ENCODE measurements at places on chromosomes 11 and 22.

GRCh38 chr22:38257181-38257580 lies 15.6 kb downstream of the TMEM184B start:
- DNase-seq: no peak

DNA sequence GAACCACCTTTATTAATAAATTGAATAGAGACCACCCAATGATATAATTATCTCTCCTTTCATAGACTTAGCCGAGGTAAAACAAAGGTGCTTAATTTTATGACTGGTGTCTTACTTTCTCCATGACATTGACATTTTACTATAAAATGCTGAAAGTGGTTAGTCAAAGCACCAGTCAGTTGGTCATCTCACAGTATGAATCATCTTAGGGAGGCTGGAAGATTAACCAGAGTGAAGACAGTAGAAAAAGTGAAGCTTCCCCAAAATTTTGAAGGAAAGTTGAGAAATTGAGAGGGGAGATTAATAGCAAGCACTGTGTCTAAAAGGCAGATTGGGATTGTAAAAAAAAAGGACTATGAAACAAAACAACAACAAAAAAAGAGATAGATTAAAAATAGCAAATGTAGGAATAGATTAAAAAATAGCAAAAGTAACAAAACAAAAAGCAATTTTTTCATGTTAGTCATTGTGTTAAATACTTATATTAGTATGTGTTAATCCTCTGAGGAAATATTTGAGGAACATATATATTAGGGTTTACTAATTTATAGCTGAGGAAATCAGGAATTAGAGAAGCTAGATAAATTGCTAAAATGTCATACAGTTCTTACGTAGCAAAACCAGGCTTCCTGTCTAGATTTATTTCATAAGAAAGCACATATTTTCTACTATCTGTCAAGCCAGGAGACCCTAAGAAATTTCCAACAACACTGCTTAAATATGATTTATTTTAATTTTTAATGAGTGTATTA lies 557.3 kb upstream of the ANO5 start:
- DNase-seq: no peak

- DNase-seq: no peak
Measured at GRCh38 chr11:46766656-46767055, 47.6 kb downstream of the F2 start.

DNA sequence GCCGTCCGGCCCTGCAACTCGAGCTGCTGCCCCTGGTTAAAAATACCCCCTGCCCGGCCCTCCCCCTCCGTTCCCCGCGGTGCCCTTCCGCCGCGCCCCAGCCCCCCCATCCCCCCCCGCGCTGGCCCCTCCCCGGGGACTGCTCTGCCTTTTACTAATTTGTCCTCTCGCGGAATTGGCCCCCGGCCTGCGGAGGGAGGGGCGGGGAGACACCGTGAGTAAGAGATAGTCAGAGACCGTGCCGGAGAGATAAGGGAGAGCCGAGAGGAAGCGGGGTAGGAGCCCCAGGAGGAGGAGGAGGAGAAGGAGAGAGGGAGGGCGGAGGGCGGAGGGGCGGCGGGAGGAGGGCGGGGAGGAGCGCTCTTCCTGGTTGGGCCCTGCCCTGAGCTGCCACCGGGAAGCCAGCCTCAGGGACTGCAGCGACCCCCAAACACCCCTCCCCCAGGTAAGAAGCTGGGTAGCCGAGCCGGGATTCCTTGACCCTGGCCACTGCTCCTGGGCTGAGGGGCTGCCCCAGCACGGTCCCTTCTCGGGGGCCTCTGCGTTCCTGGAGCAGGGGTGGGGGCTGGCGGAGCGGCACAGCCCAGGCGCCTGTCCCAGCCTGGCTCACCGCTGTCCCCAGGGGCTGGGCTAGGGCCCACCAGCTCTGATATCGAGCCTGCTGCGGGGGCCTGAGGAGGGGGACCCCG lies at the start of gene CAPN1:
CAPN1 (plus strand) TSS at position 360 of the 689 bp plus-strand sequence. CDS start 774 bp downstream, outside the sequence.
- peak; percentile 70 for DNase-seq

DNA sequence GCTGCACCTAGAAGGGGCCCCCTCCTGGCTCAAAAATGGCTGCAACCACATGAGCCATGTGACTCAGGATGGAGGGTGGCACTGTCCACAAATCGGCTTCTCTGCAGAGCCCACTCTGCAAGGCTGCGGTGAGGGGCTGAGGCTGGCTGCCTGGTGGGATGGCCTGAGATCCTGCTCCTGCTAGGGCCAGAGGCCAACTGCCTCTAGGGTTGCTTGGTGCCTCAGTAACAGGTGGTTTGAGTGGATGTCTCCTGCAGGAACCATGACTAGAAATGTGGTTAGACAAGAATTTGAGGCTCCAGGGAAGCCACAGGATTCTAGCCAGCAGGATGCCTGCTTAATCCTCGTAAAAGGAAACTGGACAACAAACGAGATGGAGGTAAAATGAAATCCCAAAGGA lies 17.1 kb downstream of the PATZ1 start:
- DNase-seq: no peak

GRCh38 chr22:44383064-44383575 lies 70.4 kb upstream of the SHISAL1 start:
- DNase-seq: no peak

GRCh38 chr22:30444632-30445437 lies 19.3 kb downstream of the MTFP1 start:
- DNase-seq: no peak

GRCh38 chr11:110445437-110445836 lies 15.7 kb downstream of the FDX1 start:
- DNase-seq: no peak

DNA sequence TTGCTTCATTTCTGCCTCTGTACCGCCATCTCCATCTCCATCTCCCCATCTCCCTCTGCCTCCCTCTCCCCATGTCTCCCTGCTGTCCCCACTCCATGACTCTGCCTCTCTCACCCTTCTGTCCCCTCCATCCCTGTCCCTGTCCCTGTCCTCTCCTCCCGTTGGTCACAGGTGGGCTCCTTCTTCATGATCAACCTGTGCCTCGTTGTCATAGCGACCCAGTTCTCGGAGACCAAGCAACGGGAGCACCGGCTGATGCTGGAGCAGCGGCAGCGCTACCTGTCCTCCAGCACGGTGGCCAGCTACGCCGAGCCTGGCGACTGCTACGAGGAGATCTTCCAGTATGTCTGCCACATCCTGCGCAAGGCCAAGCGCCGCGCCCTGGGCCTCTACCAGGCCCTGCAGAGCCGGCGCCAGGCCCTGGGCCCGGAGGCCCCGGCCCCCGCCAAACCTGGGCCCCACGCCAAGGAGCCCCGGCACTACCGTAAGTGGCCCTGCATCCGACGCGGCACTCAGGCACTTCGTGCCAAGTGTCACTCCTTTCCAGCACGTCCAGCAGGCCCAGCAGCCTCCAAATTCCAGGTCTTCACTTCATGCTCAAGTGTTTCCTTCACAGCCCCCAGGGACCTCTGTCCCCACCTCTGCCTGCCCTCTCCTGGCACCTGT lies 76.0 kb downstream of the CACNA1I start:
- no peak for DNase-seq

GRCh38 chr11:69040581-69041260 lies 8.0 kb upstream of the TPCN2 start:
- DNase-seq: no peak

DNA sequence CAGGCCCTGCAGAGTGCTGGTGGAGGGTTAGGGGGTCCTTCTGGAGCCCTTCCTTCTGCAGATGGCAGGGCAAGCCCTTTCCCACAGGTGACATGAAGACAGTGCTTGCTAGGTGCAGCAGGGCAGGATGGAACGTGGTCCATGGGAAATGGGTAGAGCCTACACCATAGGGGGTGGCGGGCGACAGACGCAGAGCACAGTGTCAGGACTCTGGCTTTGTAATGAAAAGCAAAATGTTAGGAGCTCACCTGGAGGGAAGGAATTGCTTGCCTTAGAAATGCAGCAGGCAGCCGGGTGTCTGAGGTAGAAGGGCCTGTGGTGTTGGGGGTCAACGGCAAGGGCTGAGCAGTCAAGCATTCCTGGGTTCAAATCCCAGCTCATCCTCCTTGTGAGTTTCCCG lies 54.9 kb downstream of the ARHGAP8 start:
- DNase-seq: no peak

Data from activated naive CD4-positive, alpha-beta T cell treated with anti-CD3 and anti-CD28 coated beads, Interleukin-2, amount 50 U/mL, for 72 hours (primary cell).